ENCODE measurements at places on chromosomes 1 and 21.
A peak's percentile ranks its signal among the peaks of the same experiment; 100 is the strongest.

DNA sequence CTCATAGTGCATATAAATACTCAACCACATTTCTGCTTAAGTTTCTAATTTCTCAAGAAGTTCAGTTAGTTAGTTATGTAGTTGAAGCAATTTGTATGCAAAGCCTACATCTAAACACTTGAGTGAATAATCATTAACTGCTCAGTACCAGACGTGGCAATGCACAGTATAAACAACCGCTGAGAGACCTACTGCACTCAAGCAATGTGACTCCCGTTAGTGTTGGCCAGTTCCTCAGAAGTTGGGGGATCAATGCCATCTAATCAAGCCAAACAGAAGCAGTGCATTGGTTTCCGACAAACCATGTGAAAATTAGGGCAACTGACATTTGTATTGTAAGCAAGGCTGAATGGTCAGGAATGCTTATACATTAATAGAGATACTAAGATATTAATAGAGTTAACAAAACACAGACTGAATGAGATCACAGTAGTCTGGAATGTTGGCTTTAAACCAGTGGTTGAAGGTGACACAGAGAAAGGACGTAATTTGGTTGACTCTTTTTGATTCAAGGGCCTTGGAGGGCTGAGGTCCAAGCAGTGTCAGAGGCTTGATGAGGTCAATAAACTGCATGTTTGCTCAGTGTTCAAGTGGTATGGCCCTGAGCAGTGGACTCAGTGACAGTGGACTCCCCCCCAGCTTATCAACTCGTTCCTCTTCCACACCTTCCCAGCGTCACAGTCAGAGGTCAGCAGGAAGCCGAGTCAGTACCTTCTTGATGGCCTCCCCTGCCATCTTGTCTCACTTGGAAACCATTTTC, 255.5 kb downstream of the CTH start:
- no peak for DNase-seq

DNA sequence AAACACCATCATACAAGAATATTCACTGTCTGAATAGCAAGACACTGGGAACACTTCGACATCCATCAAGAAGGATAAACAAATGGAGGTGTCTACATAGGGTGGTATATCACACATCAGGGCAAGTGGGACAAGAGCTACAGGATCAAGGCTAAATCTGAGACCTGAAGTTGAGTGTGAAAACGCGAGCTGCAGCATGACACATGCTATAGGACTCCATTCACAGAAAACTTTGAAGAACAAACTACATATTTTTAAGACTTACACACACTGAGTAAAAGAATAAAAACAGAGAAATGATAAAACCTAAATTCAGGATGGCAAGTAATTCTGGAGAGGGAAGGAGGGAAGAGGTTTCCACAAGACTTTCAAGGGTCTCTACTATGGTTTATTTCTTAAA, 2.1 kb downstream of the TTC39A start:
- no peak for DNase-seq

DNA sequence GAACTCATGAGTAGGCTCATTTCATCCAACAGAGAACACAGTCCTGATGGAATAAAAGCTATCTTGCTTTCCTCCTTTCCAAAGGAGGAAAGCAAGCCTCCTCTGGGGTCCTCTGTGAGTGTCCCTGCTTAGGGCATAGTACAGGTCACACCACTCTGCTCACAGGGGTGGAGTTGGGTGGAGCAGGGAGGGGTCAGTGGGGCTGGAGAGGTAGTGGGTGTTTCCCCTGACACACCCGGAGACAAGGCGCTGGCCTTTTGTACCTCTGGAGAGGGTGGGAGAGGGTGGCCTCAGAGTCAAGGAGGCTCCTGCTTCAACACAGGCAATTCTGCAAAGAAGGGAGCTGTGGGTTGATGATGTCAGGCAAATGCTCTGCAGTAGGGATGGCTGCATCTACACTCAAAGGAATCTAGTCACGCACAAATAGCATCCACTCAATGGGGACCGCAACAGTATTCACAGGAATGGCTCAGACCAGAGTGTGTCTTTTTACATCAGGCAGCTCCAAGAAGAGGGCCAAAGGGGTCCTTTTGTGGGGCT, 58.6 kb upstream of the PLXNA2 start:
- no peak for DNase-seq

- peak; percentile 24 for DNase-seq
Measured at GRCh38 chr21:25733859-25734653, 648 bp downstream of the ATP5PF start.

DNA sequence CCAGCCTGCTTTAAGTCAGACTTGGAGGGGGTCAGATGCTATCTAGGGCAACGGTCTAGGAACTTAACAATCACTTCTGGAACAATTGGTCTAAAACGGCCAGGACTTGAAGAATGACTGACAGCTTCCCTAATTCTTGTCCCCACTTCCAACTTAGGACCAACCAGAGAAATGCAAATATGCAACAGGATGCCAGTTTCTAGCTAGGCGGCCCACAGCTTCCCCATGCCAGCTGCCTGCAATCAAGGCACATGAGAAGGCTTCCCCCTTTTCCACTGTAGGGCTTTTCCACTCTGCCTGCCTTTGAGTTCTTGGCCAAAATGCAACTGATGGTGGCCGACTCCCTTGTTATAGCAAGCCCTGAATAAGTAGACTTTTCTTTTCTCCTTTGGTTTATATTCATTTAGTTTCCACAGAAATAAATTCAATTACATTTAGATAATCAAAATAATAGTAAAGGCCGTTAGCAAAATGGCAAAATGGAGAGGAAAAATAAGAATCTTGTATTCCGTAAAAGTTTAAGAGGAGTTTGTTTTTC, 80.9 kb downstream of the BACH1 start:
- DNase-seq, result no peak

DNA sequence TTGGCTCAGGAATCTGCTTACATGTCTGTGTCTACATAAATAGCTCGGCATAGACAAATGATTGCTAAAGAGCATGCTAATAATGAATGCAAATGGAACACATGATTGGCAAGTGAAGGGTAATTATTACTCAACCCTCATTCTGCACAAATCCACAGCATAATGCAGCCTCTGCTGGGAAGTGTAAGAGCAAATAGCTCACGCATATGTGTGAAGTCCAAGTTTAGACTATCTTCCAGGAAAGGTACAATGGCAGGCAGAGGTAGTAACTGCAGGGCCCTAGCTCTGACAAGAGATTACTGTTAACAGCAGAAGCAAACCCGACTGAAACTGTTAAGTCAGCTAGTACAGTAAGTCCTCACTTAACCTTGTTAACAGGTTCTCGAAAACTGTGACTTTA, 7.0 kb upstream of the IL6R start:
- no peak for DNase-seq

- DNase-seq, result no peak
Measured at GRCh38 chr1:108152782-108153222, 47.3 kb downstream of the SLC25A24 start.

DNA sequence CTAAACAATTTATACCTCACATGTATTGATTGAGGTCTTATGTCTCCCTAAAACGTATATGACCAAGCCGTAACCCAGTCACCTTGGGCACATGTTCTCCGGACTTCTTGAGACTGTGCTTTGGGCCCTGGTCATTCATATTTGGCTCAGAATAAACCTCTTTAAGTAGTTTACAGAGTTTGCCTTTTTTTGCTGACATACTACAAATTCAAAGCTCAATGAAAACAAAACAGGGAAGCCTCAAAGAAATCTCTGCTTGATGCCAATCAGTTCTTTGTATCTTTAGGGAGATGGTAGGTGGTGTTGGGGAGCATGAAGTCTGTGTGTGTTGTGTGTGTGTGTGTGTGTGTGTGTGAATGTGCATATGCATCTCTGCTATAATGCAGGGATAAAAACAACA, 247.0 kb downstream of the KCNJ6 start:
- DNase-seq, result no peak

- no peak for DNase-seq
Measured at GRCh38 chr1:184930232-184930631, 44.1 kb downstream of the NIBAN1 start.

DNA sequence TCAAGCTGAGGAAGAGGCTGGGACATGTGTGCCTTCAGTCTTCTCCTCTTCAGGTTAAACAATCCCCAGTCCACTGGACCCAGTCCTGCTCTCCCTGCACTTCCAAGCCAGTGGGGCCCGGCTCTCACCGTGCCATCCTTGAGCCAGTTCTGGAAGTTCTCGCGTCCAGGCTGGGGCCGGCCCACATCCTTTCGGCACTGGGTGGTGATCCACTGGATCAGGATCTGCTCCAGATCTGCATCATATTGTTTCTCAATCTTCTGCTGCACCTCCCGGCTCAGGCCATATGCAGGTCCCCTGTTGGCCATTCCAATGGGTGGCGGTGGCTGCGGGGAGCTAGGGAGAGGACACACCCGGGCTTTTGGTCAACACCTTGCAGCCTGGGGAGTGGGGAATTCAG, 5.1 kb downstream of the TAGLN2 start:
- no peak for DNase-seq

DNA sequence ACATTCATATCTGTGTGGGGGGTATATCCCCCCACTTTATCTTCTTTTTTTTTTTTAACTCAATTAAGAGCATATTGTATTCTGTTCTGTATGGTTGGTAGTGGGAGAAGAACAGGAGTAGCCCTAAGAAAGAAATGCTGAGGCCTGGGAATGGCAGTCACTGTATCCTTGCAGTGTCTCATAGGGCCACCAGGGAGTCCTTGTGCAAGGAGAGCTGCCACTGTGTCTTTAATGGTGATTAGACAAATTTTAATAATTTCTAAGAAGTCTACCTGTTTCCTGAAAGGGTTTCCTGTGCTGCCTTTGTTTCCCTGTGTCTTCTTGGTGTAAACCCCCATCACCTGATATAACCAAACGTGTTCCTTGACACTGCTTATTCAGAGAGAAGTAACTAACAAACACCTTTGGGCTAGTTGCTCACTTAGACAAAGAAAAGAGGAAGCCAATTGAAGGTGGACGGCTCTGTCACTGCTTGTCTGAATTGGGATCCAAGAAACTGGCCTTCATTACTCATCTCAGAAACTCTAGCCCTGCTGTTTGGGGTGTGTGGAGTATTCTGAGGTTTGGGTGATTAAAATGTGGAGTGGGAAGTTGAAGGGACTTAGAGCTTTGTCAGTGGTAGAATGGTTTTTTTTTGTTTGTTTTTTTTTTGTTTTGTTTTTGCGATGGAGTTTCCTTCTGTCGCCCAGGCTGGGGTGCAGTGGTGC, 15.2 kb downstream of the GIPC2 start:
- no peak for DNase-seq

- no peak for DNase-seq
Measured at GRCh38 chr1:59125154-59125553, 171.7 kb upstream of the FGGY start.

DNA sequence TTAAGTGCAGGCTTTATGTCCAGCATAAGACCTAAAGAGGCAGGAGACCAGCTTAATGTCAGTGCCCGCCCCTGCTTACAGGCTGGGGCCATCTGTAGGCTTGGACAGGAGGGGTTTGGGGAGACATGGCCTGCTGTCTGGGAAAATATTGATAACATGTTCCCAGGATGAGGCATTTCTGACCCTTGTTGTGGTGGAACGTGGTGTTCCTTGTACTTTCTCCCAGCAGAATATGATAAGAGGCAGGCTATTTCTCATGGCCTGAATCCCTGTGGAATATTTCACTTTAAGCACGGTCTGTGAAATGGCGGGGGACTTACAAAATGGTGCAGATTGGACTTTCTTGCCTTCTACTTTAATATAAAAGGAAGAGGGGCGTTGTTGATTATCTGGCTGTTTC, 41.9 kb upstream of the PLA2G5 start:
- DNase-seq, result no peak

DNA sequence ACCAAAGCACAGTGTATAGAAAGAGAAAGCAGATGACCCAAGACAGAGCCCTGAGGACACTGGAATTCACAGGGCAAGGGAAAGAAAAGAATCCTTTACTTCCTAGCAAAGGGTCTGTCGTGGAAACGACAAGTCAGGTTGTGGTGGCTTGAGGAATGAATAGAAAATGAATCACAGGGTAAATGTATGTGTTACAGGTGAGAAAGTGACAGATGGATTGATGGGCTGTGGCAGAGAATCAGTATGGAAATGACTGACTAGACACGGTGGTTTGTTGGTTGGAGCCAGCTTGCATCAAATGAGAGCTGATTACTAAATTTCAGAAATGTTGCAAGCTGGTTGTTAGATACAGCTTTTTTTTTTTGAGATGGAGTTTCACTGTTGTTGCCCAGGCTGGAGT, 46.9 kb downstream of the PTP4A2 start:
- DNase-seq, result no peak

DNA sequence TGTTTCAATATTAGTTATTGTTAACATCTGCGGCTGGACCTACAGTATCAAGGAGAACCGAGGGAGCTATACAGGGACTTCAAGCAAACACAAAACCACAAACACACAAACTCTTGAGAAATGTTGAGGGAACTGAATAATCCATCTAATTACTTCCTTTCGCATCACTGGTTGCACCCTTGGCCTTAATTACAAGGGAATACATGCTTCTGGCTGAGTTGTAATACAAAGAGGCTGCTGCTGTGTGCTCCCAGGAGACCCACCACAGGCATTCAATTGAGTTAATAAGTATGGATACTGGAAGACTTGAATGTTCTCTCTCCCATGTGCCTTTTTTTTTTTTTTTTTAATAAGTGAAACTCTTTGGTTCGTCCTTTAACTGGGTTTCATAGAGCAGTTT, 16.8 kb upstream of the SMYD2 start:
- no peak for DNase-seq

GRCh38 chr1:26570287-26570686, 40.7 kb downstream of the RPS6KA1 start:
- no peak for DNase-seq

DNA sequence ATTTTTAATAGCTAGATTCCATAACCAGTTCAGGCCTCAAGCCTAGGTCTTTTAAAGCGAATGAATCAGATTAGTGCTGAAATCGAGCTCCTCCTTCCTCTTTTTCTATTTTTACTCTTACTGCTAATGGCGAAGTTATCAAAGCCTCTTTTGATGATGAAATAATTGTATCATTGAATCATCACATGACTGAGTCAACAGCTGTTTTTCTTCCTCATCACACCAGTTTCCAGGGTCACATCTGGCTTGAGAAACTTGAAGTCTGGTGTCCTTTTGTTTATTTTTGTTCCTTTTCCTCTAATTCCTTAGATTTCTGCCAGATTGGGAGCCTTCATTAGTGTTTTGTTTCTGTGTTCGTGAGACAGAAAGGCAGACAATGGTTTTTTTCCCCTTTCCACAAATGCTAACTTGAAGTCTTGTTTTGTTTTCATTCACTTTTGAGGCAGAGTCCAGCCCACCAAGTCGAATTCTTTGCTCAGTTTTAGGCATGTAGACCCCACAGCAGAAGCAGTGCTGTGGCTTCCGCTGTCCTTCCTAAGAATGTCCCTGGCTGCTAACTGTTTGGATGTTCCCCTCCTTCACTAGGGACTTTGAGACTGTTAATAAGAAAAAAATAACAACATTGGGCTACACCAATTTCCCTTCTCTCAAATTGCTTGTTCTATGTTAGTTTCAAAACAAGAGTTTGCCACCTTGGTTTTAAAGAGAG, 51.9 kb upstream of the FMOD start:
- DNase-seq, result no peak

GRCh38 chr1:230086151-230086550, 19.1 kb downstream of the GALNT2 start:
- DNase-seq, result no peak

DNA sequence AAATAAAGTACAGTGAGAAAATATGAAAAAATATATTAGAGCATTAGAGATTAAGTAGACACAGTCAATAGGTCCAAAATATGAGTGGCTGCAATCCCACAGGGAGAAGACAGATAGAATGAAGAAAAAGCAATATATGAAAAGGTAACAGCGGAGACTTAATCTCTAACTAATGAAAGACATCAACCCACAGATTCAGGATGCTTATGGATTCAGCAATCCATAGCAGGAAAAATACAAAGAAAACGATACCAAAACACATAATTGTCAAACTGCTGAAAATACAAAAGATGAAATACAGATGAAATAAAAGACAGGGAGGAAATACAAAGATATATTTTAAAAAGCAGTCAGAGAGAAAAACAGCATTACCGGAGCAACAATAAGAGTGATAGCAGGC, 56.7 kb upstream of the SLFNL1 start:
- no peak for DNase-seq
